ENCODE measurements at places on chromosomes 7 and 10.

- peak; percentile 13 for DNase-seq
These were observed 157.2 kb upstream of the ZNF92 start for GRCh38 chr7:65216469-65216868.

DNA sequence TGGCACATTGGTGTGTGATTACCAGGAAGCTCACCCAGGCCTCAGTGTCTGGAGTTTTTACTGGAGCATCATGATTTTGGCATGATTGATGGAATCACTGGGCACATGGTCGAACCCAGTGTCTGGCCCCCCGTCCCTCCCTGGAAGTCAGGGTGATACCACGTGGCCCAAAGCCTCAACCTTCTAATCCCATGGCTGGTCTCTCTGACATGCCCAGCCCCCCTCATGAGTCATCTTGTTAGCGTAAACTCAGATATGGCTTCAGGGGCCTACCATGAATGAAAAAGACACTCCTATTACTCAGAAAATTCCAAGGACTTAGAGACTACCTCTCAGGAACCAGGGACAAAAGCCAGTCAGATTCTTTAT, 109.3 kb downstream of the GRK5 start:
- DNase-seq, result peak; percentile 73

GRCh38 chr7:158264881-158265742, 322.5 kb downstream of the PTPRN2 start:
- no peak for DNase-seq

DNA sequence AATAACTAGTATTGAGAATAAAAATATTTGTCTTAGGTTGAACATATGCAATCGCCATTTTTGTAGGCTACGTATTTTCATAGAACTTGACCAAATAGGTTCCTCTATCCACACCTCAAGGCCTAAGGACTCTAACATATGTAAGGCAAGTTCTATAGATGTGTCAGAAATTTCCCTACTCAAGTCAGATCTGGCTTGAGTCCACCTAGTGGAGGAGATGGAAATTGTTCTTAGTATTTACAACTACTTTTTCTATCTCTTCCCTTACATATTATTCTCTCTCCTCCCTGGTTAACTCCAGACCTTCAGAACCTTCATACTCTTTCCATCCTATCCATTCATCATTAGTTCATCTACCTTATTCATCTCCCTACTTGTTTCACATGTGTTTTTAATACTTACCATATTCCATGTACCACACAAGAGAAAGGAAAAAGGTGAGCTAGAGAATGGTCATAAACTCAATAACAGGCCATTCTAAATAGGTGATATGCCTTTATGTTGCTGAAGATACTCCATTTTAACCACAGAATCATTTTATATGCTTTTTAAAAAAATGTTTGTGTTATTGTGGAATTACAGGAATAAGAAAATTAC, 174.5 kb upstream of the HDAC9 start:
- peak; percentile 54 for DNase-seq

DNA sequence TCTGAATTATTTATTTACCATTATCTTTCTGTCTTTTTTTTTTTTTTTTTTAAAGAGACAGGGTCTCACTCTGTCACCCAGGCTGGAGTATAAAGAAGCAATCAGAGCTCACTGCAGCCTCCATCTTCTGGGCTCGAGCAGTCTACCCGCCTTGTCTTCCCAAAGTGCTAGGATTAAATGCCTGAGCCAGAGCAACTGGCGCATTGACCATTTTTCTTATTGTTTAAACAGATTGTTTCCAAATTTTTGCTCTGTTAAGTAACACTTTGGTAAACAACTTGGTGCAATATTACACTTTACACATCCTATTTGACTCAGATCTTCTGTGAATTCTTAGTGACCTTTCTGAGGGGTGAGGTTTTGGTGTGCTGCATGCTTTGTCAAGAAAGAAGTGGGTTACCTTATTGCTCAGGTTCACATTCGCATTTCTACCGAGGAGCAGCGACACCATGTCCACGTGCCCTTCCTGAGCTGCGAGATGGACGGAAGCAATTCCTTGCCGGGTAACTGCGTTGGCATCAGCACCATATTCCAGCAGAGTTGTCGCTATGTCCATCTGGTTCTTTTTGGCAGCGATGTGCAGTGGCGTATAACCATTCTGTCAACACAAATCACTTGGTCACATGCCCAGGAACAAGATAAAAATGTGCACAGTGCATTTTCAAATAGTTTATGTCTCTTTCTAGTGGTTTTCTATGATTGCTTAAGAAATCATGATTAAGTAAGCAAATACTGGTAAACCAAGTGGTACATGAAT, 203.2 kb downstream of the ANK3 start:
- peak; percentile 78 for DNase-seq

- peak; percentile 15 for DNase-seq
These were observed 228.0 kb downstream of the RAB11FIP2 start for GRCh38 chr10:117818721-117819120.

DNA sequence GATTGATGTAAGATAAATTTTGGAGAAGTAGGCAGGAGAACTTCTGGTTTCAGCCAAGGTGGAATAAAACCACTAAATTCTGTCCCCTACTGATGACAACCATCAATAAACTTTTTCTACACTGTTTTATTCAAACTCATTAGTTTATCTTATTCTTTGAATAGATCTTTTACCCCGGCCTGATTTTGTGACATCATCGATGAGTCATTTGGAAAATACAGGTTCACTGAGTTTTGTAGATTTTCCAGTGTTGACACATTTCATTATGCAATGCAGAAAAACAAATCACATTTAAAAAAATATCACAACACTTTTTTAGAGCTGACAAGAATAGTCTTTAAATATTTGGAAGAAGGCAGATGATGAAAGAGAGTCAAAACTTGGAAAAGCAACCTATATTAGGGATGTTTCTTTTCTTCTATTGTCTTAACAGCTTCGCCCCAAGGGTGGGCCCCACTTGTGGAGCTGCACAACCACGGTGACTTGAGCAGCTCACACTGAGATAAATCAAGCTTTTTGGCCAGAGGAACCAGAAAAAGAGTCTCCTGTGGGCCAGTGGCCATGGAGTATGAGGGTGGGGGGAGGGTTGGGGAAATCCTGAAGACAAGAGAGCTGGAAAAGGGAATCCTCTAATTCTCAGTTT, 112.8 kb downstream of the PTEN start:
- DNase-seq, result no peak

- no peak for DNase-seq
These were observed 7.1 kb upstream of the TFPI2 start for GRCh38 chr7:93897680-93898079.

DNA sequence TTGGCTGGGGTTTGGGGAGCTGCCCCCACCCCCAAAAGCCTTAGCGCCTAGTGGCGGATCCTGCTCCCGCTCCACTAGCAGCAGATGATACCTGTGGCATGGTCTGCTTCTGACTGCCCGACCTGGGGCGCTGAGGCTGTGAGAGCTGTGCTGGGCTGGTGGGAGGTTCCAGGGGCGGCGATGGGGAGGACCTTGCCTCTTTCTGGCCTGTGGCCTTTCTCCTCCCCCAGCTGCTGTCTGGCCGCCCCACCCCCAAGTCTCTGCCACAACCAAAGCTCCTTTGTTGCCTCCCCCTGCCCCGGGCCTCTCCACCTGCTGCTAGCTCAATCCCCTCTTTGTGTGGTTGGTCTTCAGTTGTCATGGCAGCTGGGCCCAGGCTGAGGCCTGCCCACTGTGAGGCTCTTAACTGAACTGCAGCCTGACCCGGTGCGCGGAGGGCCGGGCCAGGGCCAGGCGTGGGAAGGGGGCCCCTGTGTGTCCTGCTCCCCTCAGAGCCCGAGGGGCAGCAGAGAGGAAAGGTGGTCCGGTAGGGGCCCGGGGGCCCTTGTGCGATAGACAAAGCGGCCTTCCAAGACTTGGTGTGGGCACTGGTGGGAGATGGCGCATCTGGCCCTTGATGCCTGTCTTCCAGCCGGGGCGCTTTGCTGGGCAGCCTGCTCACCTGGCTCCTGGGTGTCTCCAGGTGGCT, 4.7 kb downstream of the ZNF775 start:
- DNase-seq, result no peak

GRCh38 chr7:78435355-78435754, 636.8 kb downstream of the PHTF2 start:
- peak; percentile 5 for DNase-seq

Measured in AG10803 (cell line).